ENCODE measurements at places on chromosomes 5 and 9. TPM values are rescaled to one million over a fixed set of nuclear protein-coding genes. Genes with fewer than 3 reads are reported as not detected.

CAMK2A gene
- total RNA-seq = not detected

CNTFR gene
- total RNA-seq = not detected

SV2C gene
- total RNA-seq = not detected

CTXN3 gene
- total RNA-seq = not detected

IL31RA gene
- 1.6 TPM for total RNA-seq
